ENCODE measurements at places on chromosomes 4 and X. TPM values are rescaled to one million over a fixed set of nuclear protein-coding genes. Genes with fewer than 3 reads are reported as not detected.

DNA sequence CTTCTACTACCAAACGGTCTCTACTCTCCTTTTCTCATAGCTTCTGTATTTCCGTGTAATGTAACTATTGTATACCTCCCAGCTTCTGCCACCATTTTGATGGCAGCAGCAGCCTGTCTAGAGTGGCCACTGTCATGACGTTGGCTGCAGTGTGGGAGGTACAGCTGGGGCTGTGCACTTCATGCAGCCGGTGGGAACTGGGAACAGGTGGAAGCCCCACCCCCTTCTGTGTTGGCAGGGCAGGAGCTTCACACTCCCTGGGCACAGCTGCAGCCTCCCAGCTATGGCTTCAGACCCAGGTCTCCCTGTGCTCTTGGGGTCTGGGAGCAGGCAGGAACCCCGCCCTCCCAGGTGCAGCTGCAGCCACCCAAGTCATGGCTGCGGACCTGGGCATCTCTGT lies 49.8 kb upstream of the SEC24B start:
- no peaks in the 10 kb centered on the region for H3K36me3 ChIP-seq
- no peak for DNase-seq
- H3K4me1 ChIP-seq, result no peaks in the 10 kb centered on the region
- no peaks in the 10 kb centered on the region for H3K27me3 ChIP-seq
- no peak overlapping the region for H3K27ac ChIP-seq
- no peak overlapping the region for H3K4me3 ChIP-seq

DNA sequence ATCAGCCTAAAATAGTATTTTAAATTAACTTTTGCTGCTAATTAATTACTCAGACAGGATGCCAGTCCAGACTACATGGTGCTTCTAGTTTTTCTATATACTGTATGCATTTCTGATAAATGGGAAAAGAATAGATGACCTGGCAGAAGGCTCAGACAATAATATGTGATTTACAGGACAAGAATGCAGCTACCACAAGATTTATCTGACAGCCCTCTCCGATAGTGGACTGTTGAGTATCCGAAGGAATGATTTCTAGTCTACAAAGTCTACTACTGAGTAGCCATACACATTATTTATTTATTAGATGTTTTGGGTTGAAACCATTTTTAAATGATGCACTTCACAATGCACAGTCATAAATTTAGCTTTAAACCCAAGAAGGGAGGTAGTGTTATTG lies 212.8 kb downstream of the MAB21L2 start:
- H3K4me3 ChIP-seq, result no peak overlapping the region
- peaks cover 1% of the 10 kb centered on the region for H3K36me3 ChIP-seq
- H3K4me1 ChIP-seq, result no peaks in the 10 kb centered on the region
- no peak overlapping the region for H3K27ac ChIP-seq
- H3K27me3 ChIP-seq, result no peaks in the 10 kb centered on the region

DNA sequence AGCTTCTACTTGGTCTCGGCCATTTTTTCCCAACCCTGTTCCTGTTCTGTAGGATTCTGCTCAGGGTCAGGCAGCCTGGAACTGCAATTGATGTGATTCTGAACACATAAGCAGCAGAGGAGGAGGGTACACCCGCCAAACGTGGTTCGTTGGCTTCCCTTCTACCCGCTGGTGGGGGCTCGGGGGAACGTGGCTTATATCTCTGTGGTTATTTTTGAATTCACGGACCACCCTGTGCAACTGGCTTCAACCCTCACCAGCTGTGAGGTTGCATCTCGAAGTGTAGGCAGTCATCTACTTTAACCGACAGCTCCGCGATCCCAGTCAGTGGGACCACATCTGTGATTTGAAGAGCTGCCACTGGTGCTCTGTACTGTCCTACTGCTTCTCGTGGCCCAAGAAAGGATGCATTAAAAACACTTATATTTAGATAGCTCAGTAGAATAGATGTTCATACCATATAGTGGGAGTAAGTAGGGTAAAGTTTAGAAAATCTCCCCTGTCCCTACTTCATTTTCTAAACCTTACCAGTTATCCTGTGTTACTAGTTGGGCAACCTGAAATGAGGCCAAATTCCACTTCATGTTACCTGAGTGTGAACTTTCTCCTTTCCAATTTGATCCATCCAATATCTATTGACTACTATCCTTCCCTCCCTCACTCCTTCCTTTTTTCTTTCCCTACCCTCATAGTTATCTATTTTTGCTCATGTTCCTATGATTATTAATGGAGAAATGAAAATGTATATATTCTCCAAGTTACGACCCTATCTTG lies 80.4 kb upstream of the BCOR start:
- H3K4me3 ChIP-seq, result no peak overlapping the region
- no peaks in the 10 kb centered on the region for H3K4me1 ChIP-seq
- DNase-seq, result no peak
- H3K27ac ChIP-seq, result no peak overlapping the region

- H3K27me3 ChIP-seq, result peaks cover 15% of the 10 kb centered on the region
- no peak overlapping the region for H3K4me3 ChIP-seq
- no peaks in the 10 kb centered on the region for H3K36me3 ChIP-seq
- no peak for DNase-seq
- H3K4me1 ChIP-seq, result no peaks in the 10 kb centered on the region
- H3K27ac ChIP-seq, result no peak overlapping the region
Measured at GRCh38 chrX:13164611-13165010, 120.2 kb upstream of the FAM9C start.

GRCh38 chr4:95265814-95266740 lies 282.7 kb downstream of the UNC5C start:
- no peak for DNase-seq
- no peaks in the 10 kb centered on the region for H3K36me3 ChIP-seq
- no peaks in the 10 kb centered on the region for H3K4me1 ChIP-seq
- no peak overlapping the region for H3K27ac ChIP-seq
- no peaks in the 10 kb centered on the region for H3K27me3 ChIP-seq

GRCh38 chr4:70765368-70765767 lies 43.6 kb downstream of the RUFY3 start:
- peaks cover 42% of the 10 kb centered on the region for H3K36me3 ChIP-seq
- no peaks in the 10 kb centered on the region for H3K4me1 ChIP-seq
- no peak for DNase-seq
- H3K27ac ChIP-seq, result no peak overlapping the region

DNA sequence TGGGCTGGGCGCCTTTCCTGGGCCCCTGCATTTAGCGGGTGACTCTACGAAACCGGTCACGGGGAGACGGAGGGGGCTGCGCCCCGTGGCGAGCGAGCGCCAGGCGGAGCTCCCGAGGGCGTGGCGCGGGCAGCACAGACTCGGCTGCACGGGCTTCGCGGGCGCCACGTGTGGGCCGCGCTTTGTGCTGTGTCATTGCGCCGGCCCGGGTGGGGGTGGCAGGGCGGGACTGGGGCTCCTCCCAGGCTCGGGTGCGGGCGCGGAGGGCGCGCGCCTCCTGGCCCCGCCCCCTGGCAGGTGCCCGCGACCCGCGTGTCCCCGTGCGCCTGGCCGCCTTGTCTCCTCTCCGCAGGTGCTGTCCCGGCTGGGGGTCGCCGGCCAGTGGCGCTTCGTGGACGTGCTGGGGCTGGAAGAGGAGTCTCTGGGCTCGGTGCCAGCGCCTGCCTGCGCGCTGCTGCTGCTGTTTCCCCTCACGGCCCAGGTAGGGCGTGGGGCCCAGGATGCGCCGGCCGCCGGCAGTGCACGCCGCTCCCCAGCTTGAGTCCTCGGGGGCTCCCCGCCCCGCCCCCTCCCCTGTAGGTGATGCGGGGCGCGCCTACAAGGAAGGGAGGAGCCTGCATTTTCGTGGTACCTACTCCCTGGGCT lies 651 bp downstream of the UCHL1 start:
- no peak overlapping the region for H3K27ac ChIP-seq
- DNase-seq, result peak; percentile 13
- peaks cover 6% of the 10 kb centered on the region for H3K4me1 ChIP-seq
- peaks cover 12% of the 10 kb centered on the region for H3K27me3 ChIP-seq

DNA sequence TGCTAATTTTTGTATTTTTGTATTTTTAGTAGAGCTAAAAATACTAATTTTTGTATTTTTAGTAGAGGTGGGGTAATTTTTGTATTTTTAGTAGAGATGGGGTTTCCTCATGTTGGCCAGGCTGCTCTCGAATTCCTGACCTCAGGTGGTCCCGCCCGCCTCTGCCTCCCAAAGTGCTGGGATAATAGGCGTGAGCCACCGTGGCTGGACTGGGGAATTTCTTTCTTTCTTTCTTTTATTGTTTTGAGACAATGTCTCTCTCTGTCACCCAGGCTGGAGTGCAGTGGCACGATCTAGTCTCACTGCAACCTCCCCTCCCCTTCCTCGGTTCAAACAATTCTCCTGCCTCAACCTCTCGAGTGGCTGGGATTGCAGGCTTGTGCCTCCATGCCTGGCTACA lies 83.0 kb downstream of the FAM193A start:
- no peak for DNase-seq
- H3K27ac ChIP-seq, result no peak overlapping the region
- no peaks in the 10 kb centered on the region for H3K27me3 ChIP-seq
- H3K4me3 ChIP-seq, result no peak overlapping the region
- H3K36me3 ChIP-seq, result peaks cover 13% of the 10 kb centered on the region
- peaks cover 11% of the 10 kb centered on the region for H3K4me1 ChIP-seq

DNA sequence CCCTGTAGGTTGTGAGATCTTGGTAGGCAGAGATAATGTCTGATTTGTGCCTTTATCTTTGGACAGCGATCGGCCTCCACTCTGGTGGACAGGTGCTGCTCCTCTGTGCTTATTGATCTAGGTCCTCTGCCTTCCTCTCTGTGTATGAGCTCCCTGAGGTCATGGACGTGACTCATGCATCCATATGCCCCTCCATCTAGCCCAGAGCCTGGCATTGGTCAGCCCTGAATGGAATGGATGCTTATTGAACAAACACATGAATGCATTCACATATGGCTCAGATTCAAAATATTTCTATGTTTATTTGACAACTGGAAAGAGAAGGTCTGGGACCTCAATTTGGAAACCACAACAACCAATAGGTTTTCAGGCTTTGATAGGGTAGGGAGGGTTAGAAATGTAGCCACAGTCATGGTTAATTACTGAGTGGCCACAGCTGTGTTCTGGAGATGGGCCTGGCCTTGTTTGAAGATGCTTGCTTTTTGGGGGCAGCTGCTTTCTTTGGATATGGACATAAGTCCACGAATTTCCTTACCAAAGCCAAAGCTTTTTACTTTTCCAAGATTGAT lies 76.2 kb downstream of the SEL1L3 start:
- no peaks in the 10 kb centered on the region for H3K27me3 ChIP-seq
- H3K36me3 ChIP-seq, result peaks cover 15% of the 10 kb centered on the region
- H3K4me1 ChIP-seq, result no peaks in the 10 kb centered on the region
- no peak overlapping the region for H3K27ac ChIP-seq

- no peaks in the 10 kb centered on the region for H3K4me1 ChIP-seq
- H3K36me3 ChIP-seq, result no peaks in the 10 kb centered on the region
- no peak overlapping the region for H3K27ac ChIP-seq
- DNase-seq, result no peak
- no peaks in the 10 kb centered on the region for H3K27me3 ChIP-seq
Measured at GRCh38 chr4:155748039-155748438, 10.8 kb upstream of the GUCY1B1 start.

DNA sequence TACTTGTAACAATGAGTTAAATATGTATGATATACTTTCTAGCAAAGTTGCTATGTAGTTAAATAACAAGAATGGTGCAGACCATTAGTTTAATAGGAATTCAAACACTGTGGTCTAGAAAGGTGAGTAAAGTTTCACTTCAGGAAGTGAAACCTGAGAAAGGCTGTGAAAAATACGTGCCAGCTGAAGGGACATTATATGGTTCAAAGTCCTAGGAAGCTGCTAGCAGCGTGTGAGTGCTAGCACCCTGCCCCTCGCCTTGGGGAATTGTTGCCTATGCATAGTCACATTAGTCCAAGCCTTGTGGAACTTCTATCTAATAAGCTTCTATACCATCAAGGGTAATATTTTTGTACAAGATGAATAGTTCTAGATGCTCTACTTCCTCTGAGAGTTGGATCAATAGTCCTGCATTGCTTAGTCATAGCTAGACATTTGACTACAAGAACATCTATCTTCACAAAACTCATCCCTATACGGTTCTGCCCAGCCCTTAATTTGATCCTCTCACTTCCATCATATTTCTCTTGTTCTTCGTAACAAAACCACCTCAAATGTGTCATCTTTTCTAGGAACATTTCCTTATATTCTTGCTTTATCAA lies 45.8 kb upstream of the ARSJ start:
- H3K36me3 ChIP-seq, result no peaks in the 10 kb centered on the region
- no peak for DNase-seq
- H3K27ac ChIP-seq, result no peak overlapping the region
- H3K4me1 ChIP-seq, result no peaks in the 10 kb centered on the region
- no peaks in the 10 kb centered on the region for H3K27me3 ChIP-seq

GRCh38 chr4:26692014-26692726 lies 108.3 kb downstream of the TBC1D19 start:
- peaks cover 5% of the 10 kb centered on the region for H3K4me1 ChIP-seq
- DNase-seq, result peak; percentile 51
- peaks cover 12% of the 10 kb centered on the region for H3K36me3 ChIP-seq
- no peak overlapping the region for H3K27ac ChIP-seq
- H3K4me3 ChIP-seq, result no peak overlapping the region

ARSJ gene
- 50.7 TPM for total RNA-seq

CFAP47 gene
- total RNA-seq, result not detected

KCNIP4 gene
- total RNA-seq, result 0.91 TPM

VEGFC gene
- 11.1 TPM for total RNA-seq

TEX13B gene
- not detected for total RNA-seq

TMPRSS11F gene
- not detected for total RNA-seq

Data from MCF 10A (cell line).